Foreskin keratinocyte (primary cell): ENCODE measurements at places on chromosomes 4 and X. TPM values are rescaled to one million over a fixed set of nuclear protein-coding genes. Genes with fewer than 3 reads are reported as not detected.

PCDH11X gene
- total RNA-seq, result not detected in 2 replicates

PNCK gene
- not detected in 2 replicates for total RNA-seq

FDCSP gene
- not detected in 2 replicates for total RNA-seq

XAGE1B gene
- total RNA-seq, result not detected in 2 replicates

PTTG2 gene
- not detected in 2 replicates for total RNA-seq

ARX gene
- not detected in 2 replicates for total RNA-seq

SPINK2 gene
- not detected in 2 replicates for total RNA-seq

TREX2 gene
- 0.74 and 0.85 TPM in 2 replicates for total RNA-seq

CACNA1F gene
- total RNA-seq, result not detected in 2 replicates

CCKAR gene
- not detected in 2 replicates for total RNA-seq

CCNB3 gene
- 0.14 and 0.35 TPM in 2 replicates for total RNA-seq

HSFX3 gene
- total RNA-seq, result not detected in 2 replicates

APBB2 gene
- total RNA-seq, result 52.4 and 52.6 TPM in 2 replicates

MND1 gene
- total RNA-seq, result 10.8 and 15.6 TPM in 2 replicates

CCSER1 gene
- 0.81 and 1.1 TPM in 2 replicates for total RNA-seq

PNMA6A gene
- 0.32 and 0.75 TPM in 2 replicates for total RNA-seq

NKX6-1 gene
- total RNA-seq, result not detected in 2 replicates

ASB9 gene
- 0.85 and 1.0 TPM in 2 replicates for total RNA-seq

FGFR3 gene
- total RNA-seq, result 26.1 and 40.6 TPM in 2 replicates

TMEM164 gene
- 18.2 and 18.6 TPM in 2 replicates for total RNA-seq

VCX3A gene
- total RNA-seq, result not detected in 2 replicates

SPANXA1 gene
- not detected in 2 replicates for total RNA-seq

TIGD4 gene
- 0.03 and 0.18 TPM in 2 replicates for total RNA-seq

ADH1C gene
- total RNA-seq, result not detected in 2 replicates

PRSS12 gene
- 19.4 and 22.8 TPM in 2 replicates for total RNA-seq

TRPC3 gene
- not detected in 2 replicates for total RNA-seq

MAMLD1 gene
- 1.1 and 1.3 TPM in 2 replicates for total RNA-seq

LDB2 gene
- not detected in 2 replicates for total RNA-seq

UGT8 gene
- total RNA-seq, result 0.18 and 0.61 TPM in 2 replicates

TASL gene
- total RNA-seq, result not detected in 2 replicates

TDO2 gene
- total RNA-seq, result not detected in 2 replicates

RADX gene
- 2.9 and 3.7 TPM in 2 replicates for total RNA-seq

CT45A1 gene
- total RNA-seq, result not detected in 2 replicates

GSTCD gene
- 21.8 and 25.0 TPM in 2 replicates for total RNA-seq

FAM200B gene
- 34.8 and 35.2 TPM in 2 replicates for total RNA-seq

EGFL6 gene
- total RNA-seq, result not detected in 2 replicates

ADAD1 gene
- total RNA-seq, result not detected in 2 replicates

PAGE4 gene
- total RNA-seq, result not detected in 2 replicates

LAP3 gene
- total RNA-seq, result 95.9 and 96.1 TPM in 2 replicates
